Natural killer cell treated with Interleukin-12 subunit alpha and Interleukin-12 subunit beta and Interleukin-15 and Interleukin-18, amount 100 ng/mL, for 72 hours (primary cell): ENCODE measurements at places on chromosomes 12 and 14.
A peak's percentile ranks its signal among the peaks of the same experiment; 100 is the strongest.

GRCh38 chr14:20515846-20516245, 10.5 kb downstream of the RNASE10 start:
- no peak for DNase-seq

DNA sequence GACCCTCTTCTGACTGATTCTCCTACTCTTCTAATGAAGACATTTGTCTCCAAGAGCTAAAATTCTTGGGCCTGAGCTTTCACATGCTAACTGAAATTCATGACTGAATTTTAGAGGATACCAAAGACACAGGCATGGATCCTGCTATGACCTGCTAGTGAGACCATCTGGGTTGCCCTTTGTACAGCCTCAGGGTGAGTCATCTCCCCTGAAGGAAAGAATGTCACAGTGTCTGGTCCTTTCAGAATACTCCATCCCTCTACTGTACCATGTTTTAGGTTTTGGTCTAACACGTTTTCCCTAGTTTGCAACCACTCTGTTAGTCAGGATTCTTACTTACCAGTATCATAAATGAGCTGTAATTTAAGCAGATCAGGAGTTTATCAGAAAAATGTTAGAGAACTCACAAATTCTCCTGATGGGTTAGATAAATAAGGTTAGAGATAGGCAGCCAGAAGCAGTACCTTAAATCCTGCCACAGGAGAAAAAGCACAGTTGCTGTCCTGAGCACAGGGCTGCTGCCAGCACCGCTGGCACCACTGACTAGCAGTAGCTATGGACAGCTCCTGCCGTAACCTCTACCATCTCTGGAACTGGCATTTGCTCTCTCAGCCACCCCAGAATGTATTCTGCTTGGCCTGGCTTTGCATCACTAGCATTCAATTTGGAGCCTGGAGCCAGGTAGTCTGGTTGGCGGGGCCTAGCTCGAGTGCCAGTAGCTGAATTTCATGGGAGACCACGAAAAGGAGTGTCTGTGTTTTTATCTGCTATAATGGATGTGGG, 127.6 kb downstream of the ANO6 start:
- DNase-seq: no peak

GRCh38 chr12:115451780-115452736, 768.1 kb upstream of the TBX3 start:
- DNase-seq: no peak

- DNase-seq: peak; percentile 23
Observed at GRCh38 chr12:119694111-119694510, 26.2 kb downstream of the PRKAB1 start.
